ENCODE measurements at places on chromosomes 12 and 14.

DNA sequence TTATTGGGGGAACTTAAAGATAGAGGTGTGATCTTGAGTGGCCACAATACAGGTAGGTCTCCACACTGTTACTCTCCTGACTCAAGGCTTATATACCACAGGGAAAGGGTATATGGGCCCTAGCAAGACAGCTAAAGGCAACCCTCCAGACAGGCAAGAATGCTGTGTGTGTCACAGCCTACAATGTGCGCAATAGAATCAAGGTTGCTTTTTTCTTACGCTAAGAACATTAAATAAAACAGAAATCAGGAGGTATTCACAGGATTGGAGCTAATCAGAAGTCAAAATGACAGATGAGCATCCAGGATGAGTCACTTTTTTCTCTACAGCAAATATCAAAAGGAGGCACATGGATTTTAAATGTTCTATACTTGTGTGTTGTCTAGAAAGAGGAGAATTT, 1797.9 kb upstream of the SEL1L start:
- no peak for DNase-seq

GRCh38 chr12:95504140-95504539, 30.2 kb downstream of the METAP2 start:
- no peak for DNase-seq

- DNase-seq: no peak
Observed at GRCh38 chr14:99128185-99128584, 143.8 kb downstream of the BCL11B start.

DNA sequence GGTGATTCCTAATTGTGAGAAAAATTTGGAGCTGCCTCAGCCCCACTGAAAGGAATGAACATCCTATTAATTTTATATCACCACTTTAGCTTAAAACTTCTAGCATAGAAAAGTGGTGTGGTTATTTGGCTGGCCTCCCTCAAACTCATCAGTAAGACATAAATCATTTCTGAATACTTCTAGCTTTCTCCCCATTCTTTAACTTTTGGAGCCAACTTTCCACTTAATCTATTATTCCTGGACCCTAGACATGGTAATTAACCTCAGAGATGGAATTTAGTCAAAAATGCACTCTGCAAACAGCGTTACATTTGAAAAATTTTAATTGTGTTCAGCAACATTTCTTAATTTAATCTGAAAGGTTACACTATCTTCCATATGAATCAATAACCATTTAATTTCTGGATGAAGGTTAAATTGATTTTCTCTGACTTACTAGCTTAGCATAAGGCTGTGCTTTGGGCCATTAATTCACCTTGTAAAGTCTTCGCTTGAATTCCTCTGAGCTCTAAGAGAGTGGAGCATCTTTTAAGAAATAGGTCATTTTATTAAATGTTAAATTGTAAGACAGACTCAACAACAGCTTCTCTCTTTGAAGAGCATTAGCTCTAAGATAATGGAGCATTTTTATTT, 753.6 kb upstream of the STXBP6 start:
- no peak for DNase-seq

DNA sequence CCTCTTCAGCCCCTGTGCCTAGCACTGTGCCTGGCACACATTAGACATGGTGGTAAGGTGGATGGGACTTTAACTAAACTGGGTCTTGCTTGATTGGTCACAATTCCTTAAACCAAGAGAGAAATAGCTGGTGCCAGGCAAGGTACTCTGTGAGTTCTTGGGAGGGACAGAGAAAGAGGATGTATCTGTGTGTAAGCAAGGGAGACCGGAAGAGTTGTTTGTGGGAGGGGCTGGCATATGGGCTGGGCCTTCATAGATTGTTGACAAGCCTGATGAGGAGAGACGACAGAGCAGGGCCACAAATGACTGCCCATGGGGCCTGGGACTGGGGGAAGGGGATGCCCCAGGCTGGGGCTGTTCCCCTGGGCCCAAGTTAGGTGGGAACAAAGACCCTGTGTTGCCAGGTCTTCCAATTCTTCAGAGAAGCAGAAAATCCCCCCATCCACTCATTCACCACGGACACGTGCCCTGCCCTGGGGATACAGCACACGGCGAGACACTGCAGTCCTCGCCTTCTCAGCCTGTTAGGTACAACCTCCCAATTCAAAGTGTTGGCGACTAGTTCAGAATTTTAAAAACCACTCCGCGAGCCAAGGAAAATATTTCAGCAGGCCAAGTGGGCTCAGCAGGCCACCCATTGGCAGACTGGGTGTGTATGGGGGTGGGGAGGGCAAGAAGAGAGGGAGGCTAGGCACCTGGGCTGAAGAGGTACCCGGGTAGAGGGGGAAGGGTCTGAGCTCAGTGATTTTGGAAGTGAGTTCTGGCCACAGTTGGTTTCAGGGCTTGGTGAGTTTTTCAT, 11.4 kb upstream of the CYP46A1 start:
- no peak for DNase-seq

GRCh38 chr14:32560209-32560857, 231.2 kb downstream of the AKAP6 start:
- peak; percentile 71 for DNase-seq

GRCh38 chr14:45083617-45083975, 320 bp upstream of the PRPF39 start:
- no peak for DNase-seq

- no peak for DNase-seq
Observed at GRCh38 chr12:38157933-38158401, 158.6 kb upstream of the ALG10B start.

- no peak for DNase-seq
Observed at GRCh38 chr12:45350861-45351260, 135.0 kb downstream of the ANO6 start.

DNA sequence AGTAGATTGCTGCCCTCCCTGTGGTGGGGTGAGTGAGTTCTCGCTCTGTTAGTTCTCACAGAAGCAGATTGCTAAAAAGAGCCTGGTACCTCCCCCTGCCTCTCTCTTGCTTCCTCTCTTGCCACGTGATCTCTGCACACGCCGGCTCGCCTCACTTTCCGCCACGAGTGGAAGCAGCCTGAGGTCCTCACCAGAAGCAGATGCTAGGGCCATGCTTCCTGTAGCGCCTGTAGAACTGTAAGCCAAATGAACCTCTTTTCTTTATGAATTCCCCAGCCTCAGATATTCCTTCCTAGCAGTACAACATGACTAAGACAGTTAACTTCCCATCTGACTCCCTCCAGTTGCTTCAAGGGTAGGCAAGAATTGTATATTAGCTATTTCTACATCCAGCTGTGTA, 76.2 kb downstream of the ETV6 start:
- no peak for DNase-seq

GRCh38 chr12:55072083-55072482, 52.3 kb downstream of the NEUROD4 start:
- DNase-seq: peak; percentile 9

Measured in RWPE1 (cell line).